Activated naive CD4-positive, alpha-beta T cell treated with anti-CD3 and anti-CD28 coated beads, Interleukin-2, amount 10 ng/mL, durations not matched to agents 5 hours and 36 hours (primary cell): ENCODE measurements at places on chromosomes 2 and 18. TPM values are rescaled to one million over a fixed set of nuclear protein-coding genes. Genes with fewer than 3 reads are reported as not detected.

RESP18 gene
- not detected for total RNA-seq

FSHR gene
- total RNA-seq: not detected

ATP5F1A gene
- 311 TPM for total RNA-seq

RAB12 gene
- 14.3 TPM for total RNA-seq

SNRNP200 gene
- 144 TPM for total RNA-seq

CYP27A1 gene
- not detected for total RNA-seq

C2orf80 gene
- total RNA-seq: not detected

TBR1 gene
- not detected for total RNA-seq

CFC1B gene
- total RNA-seq: not detected

SLC8A1 gene
- 0.34 TPM for total RNA-seq

NEUROD1 gene
- total RNA-seq: not detected

CCDC68 gene
- not detected for total RNA-seq

CYS1 gene
- total RNA-seq: 0.28 TPM

MSTN gene
- not detected for total RNA-seq

CCDC141 gene
- total RNA-seq: 11.4 TPM

RND3 gene
- not detected for total RNA-seq

CASP8 gene
- 91.6 TPM for total RNA-seq

GALNT3 gene
- 8.5 TPM for total RNA-seq

SCN3A gene
- not detected for total RNA-seq

GPBAR1 gene
- 0.63 TPM for total RNA-seq

UPP2 gene
- not detected for total RNA-seq

RFTN2 gene
- total RNA-seq: not detected
